ENCODE measurements at places on chromosomes 5 and 9.

GRCh38 chr9:70478963-70479641 is 64.6 kb upstream of the KLF9 start:
- no peak for DNase-seq
- H3K27me3 ChIP-seq: no peaks in the 10 kb centered on the region
- H3K4me1 ChIP-seq: peaks cover 4% of the 10 kb centered on the region
- no peak overlapping the region for H3K27ac ChIP-seq
- no peaks in the 10 kb centered on the region for H3K36me3 ChIP-seq

DNA sequence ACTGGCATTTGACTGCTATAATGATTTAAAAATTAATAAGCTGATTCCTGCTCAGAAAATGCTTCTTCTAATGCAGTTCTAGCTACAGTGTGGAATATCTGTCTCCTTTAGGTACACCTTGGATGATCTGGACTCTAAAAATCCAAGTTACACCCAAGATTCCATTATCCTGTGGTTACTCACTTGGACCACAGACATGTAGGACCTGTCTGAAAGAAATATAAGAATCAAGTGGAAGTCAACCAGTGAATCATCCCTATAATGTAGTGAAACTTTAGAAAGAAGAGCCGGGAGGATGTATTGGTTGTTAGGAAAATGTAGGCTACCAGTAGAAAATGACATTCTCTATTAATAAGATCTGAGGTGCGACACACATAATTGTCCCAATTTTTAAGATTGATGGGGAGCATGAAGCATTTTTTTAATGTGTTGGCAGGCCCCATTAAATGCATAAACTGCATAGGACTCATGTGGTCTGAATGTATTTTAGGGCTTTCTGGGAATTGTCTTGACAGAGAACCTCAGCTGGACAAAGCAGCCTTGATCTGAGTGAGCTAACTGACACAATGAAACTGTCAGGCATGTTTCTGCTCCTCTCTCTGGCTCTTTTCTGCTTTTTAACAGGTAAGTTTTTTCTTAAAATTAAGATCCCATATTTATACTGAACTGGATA is at the start of gene SPINK6:
TSS of gene SPINK6 (plus strand) at position 512 of the 673 bp plus-strand sequence. CDS start at position 567, 55 bp downstream.
- no peak for DNase-seq
- H3K27me3 ChIP-seq: no peaks in the 10 kb centered on the region
- H3K27ac ChIP-seq: no peak within 1 kb of the TSS
- no peak within 1 kb of the TSS for H3K4me3 ChIP-seq
- no peaks in the 10 kb centered on the region for H3K4me1 ChIP-seq
- no peaks in the 10 kb centered on the region for H3K36me3 ChIP-seq

- H3K27ac ChIP-seq: no peak overlapping the region
- DNase-seq: no peak
- peaks cover 1% of the 10 kb centered on the region for H3K4me1 ChIP-seq
- no peaks in the 10 kb centered on the region for H3K27me3 ChIP-seq
Observed at GRCh38 chr5:16953729-16954128, 17.6 kb upstream of the MYO10 start.

GRCh38 chr9:122172131-122172530 is 12.4 kb downstream of the MORN5 start:
- no peak for DNase-seq
- H3K36me3 ChIP-seq: no peaks in the 10 kb centered on the region
- H3K27me3 ChIP-seq: no peaks in the 10 kb centered on the region
- H3K27ac ChIP-seq: no peak overlapping the region
- H3K4me3 ChIP-seq: no peak overlapping the region

DNA sequence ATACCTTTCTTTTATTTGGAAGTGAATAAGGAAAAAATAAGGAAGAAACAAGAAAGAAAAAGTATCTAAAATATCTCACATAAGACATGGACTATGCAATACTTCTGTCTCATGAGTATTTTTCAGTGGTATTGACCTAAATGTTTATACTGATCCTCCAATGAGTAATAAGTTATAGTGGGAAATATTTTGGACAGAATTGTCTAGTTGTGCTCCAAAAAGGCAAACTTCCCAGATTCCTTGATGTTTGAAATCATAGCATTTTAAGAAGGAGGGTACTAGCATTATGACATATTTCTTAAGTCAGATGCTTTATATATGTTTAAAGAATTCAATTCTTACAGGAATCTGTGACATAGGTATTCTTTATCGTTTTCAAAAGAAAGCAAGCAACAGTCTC is 34.5 kb upstream of the BASP1 start:
- DNase-seq: no peak
- no peaks in the 10 kb centered on the region for H3K4me1 ChIP-seq
- no peak overlapping the region for H3K27ac ChIP-seq
- H3K4me3 ChIP-seq: no peak overlapping the region

GRCh38 chr5:73791389-73791788 is 165.4 kb downstream of the ARHGEF28 start:
- H3K4me3 ChIP-seq: no peak overlapping the region
- no peak for DNase-seq
- no peak overlapping the region for H3K27ac ChIP-seq
- H3K36me3 ChIP-seq: no peaks in the 10 kb centered on the region
- no peaks in the 10 kb centered on the region for H3K4me1 ChIP-seq

DNA sequence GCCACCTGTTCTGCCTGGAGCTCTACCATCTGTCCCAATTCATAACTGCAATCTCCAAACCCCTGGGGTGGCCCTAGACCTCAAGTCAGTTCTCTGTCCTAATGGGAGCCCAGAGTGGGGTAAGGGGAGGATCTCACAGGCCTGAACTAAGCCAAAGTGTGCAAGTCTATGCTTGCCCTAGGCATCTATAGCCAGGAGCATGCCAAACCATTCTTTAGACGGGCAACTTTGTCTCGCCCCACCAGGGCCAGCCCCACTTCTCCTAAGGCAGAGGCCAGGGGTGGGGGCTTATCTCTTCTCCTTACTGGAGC is 3.3 kb downstream of the ACSL6 start:
- H3K27ac ChIP-seq: no peak overlapping the region
- peaks cover 4% of the 10 kb centered on the region for H3K27me3 ChIP-seq
- no peak overlapping the region for H3K4me3 ChIP-seq
- DNase-seq: no peak
- H3K4me1 ChIP-seq: peaks cover 8% of the 10 kb centered on the region

- no peaks in the 10 kb centered on the region for H3K36me3 ChIP-seq
- H3K27me3 ChIP-seq: no peaks in the 10 kb centered on the region
- no peak for DNase-seq
- no peak overlapping the region for H3K27ac ChIP-seq
- no peaks in the 10 kb centered on the region for H3K4me1 ChIP-seq
Observed at GRCh38 chr9:115989831-115990230, 163.8 kb upstream of the PAPPA start.

DNA sequence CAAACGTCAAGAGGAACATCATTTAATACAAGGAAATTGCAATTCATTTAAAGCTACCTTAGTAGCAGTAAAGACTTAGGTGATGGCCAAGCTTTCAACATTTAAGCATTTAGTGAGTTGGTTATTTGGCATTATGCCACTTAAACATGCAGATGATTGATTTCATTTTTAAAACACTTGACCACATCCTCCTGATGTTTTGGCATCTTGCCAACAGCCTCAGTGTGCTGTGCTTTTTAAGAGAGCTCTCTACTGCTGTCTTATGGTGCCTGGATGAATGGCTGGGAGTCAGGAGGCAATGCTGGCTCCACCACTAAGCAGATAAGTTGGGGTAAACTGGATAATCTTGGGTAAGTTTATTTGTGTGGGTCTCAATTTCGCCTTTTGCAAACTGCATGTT is 364.5 kb downstream of the MAN2A1 start:
- no peaks in the 10 kb centered on the region for H3K36me3 ChIP-seq
- peaks cover 4% of the 10 kb centered on the region for H3K4me1 ChIP-seq
- H3K4me3 ChIP-seq: no peak overlapping the region
- H3K27me3 ChIP-seq: no peaks in the 10 kb centered on the region

DNA sequence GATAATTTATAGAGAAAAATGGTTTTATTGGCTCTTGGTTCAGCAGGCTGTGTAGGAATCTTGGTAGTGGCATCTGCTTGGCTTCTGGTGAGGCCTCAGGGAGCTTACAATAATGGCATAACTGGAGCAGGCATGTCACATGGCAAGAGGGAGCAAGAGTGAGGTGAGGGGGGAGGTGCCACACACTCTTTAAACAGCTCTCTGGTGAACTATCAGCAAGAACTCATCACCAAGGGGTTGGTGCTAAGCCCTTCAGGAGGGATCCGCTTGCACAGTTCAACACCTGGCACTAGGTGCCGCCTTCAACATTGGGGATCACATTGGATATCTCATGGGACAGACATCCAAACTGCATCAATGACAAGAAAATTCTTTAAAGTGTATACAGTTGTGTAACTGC is 10.5 kb downstream of the GPBP1 start:
- peaks cover 3% of the 10 kb centered on the region for H3K4me1 ChIP-seq
- H3K27ac ChIP-seq: no peak overlapping the region
- no peaks in the 10 kb centered on the region for H3K27me3 ChIP-seq

DNA sequence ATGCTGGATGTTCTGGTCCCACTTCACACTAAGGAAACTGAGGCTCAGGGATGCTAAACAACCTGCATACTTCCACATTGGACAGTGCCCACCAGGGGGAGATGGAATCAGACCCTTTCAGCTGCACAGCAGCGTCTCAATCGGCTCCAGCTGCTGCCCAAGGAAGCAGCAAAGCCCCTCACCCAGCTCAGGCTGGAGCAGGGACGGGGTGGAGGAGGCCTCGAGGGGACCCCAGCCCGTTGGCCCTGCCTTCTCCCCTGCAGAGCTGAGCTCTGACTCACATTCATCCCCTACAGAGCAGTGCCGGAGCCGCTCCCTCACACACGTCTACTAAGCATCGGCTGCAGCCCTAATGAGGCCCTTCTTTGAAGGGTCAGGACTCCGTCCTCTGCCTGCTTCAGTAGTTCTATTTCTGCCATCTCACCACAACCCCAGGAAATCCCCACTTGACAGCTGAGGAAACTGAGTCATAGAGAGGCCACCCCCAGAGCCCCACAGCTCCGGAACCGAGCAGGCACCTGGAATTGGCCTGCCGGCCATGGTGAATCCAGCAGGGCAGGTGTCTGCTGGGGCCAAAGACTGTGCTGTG is 21.5 kb upstream of the SUSD3 start:
- H3K27me3 ChIP-seq: no peaks in the 10 kb centered on the region
- H3K4me1 ChIP-seq: peaks cover 7% of the 10 kb centered on the region
- DNase-seq: no peak
- no peak overlapping the region for H3K27ac ChIP-seq
- H3K36me3 ChIP-seq: no peaks in the 10 kb centered on the region

DNA sequence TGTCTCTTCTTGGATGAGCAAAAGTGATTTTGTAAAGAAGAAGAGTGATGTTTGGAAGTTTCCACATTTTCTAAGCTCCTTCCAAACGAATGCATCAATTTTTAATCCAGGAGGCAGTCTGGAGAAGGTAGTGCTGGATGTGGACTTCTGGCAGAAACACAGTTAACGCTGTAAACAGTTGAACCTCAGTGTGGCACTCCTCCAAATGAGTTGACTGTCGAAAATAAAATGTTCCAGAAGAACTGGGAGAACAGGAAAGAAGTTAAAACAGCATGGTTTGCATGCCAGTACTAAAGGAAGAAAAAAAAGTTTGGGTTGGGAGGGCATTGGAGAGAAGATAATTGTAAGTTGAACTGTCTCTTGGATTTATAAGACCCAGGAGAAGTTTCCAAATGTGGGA is 6.5 kb downstream of the ZNF462 start:
- no peak for DNase-seq
- no peaks in the 10 kb centered on the region for H3K27me3 ChIP-seq
- H3K4me1 ChIP-seq: peaks cover 4% of the 10 kb centered on the region
- H3K36me3 ChIP-seq: peaks cover 87% of the 10 kb centered on the region

DNA sequence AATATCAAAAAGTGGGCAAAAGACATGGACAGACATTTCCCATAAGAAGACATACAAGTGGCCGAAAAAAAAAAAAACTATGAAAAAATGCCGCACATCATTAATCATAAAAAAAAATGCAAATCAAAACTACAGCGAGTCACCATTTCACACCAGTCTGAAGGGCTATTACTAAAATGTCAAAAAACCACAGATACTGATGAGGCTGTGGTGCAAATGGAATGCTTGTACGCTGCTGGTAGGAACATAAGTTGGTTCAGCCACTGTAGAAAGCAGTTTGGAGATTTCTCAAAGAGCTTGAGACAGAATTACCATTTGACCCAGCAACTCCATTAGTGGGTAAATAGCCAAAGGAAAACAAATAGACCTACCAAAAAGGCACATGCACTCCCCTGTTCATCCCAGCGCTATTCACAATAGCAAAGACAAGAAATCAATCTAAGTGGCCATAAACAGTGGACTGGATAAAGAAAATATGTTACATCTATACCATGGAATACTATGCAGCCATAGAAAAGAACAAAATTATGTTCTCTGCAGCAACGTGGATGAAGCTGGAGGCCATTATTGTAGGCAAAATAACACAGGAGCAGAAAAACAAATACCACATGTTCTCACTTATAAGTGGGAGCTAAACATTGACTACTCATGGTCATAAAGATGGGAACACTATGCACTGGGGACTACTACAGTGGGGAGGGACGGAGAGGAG is 110.6 kb upstream of the BOD1 start:
- no peak overlapping the region for H3K4me3 ChIP-seq
- no peaks in the 10 kb centered on the region for H3K27me3 ChIP-seq
- H3K36me3 ChIP-seq: no peaks in the 10 kb centered on the region
- DNase-seq: no peak
- no peak overlapping the region for H3K27ac ChIP-seq

DNA sequence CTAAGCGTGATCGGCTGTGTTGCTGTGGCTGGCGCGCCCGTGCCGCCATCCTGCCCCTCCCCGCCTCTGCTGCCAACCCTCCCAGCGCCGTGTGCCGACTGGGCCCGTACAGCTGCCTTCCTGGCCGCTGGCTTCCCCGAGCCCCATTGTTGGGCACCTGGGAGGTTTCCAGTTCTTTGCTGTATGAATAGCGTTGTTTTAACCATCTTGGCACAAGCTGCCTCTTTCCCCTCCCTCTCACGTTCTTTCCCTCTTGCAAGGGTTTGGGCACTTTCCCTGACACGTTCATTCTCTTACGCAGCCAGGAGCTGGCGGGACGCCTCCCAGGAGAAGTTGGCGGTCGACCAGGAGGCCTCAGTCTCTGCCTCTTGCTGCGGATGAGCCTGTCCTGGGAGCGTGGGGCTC is 43.1 kb upstream of the RXRA start:
- no peaks in the 10 kb centered on the region for H3K4me1 ChIP-seq
- no peaks in the 10 kb centered on the region for H3K36me3 ChIP-seq
- peaks cover 25% of the 10 kb centered on the region for H3K27me3 ChIP-seq

GRCh38 chr5:119171686-119172085 is 100.8 kb downstream of the DMXL1 start:
- no peak overlapping the region for H3K4me3 ChIP-seq
- no peaks in the 10 kb centered on the region for H3K4me1 ChIP-seq
- H3K27me3 ChIP-seq: no peaks in the 10 kb centered on the region
- no peak overlapping the region for H3K27ac ChIP-seq

DNA sequence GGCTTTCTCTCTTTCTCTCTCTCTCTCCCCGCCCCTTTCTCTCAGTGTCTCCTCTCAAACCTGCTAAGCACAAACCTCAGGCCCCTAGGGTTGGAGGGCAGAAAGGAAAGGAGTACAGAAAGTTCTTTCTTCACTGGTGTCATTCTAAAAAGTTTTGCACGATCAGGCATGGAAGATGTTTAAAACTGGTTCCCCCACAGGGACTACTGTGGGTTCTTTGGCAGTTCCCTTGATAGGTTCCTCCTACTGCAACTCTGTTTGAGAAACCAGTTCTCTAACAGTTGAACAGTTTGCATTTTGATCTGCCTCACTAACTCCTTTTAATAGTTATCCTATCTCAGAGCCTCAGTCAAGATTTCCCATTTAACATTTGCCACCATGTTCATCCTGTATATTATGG is 82.9 kb downstream of the CDO1 start:
- H3K4me1 ChIP-seq: peaks cover 10% of the 10 kb centered on the region
- H3K27ac ChIP-seq: no peak overlapping the region
- no peaks in the 10 kb centered on the region for H3K27me3 ChIP-seq
